Activated CD4-positive, alpha-beta T cell treated with anti-CD3 and anti-CD28 coated beads, Interleukin-2, amount 50 U/mL, for 4 hours (primary cell): ENCODE measurements at places on chromosomes 12 and 14.

DNA sequence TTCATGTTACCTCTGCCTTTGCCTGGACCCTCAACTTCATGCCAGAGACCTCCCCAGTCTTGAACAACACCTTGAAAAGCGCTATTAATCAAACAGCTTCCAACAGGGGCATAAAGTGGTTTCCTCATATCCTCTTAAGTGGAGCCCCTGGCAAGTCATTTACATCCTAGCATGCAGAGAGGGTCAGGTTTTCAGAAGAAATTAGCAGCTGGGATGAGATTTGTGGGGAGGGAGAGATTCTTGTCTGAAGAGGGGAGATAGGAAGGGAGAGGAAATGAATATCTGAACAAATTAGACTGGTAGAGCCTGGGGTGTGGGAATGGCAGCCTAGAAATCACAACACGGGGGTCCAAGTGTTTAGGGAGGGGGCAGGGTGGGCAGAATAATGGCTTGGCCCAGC, 45.6 kb downstream of the CALM1 start:
- DNase-seq, result no peak

GRCh38 chr14:97538749-97539410, 741.7 kb downstream of the VRK1 start:
- no peak for DNase-seq

DNA sequence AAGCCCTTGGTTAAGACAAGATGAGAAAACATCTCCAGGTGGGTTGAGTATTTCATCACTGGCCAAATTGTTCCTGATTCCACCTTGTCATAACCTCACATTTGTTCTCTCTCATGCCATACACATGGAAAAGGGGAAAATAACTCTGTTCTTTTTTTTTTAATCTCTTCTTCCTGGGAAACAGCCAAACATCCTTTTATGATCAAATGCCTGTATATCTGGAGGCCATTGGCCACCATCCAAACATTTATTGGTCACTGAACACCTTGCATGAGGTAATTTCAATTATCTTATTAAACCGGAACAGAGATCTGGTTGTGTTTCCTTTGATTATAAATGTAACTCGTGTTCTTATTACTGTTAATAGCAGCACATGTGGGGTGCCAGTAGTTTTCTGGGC, 469.6 kb downstream of the NPAS3 start:
- no peak for DNase-seq

DNA sequence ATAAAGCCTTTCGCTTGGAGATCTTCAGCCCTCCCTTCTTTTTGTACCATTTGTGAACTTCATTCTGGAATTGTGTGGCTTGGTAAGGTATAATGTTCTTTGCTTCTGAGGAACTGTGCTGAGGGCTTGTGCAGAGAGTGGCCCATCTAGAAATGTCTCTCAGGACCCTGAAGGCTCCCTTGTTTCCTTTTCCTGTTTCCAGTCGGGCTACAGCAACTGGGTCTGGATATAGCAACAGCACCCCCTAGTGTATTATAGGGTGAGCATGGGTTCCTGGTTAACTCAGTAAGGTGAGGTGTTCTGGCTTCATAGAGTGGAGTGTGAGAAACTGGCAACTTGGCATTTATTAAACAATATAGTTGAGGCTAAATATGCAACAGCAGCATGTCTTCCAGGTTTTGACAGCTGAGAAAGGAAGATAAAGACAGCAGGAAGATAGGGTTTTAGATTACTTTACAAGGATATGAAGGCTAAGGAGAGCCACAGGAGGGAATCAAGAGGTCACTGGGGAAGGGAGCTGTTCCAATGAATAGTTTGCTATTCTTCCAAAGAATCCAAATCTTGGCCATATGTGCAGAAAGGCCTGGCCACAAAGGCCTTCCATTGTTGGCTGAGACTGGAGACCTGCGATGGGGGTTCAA, 49.1 kb upstream of the RNU6-8 start:
- peak; percentile 18 for DNase-seq

GRCh38 chr12:30926243-30927221, at the start of gene TSPAN11:
TSPAN11 (plus strand) TSS chr12:30926748; CDS start chr12:30953992, 27,244 bp downstream.
- DNase-seq, result no peak

DNA sequence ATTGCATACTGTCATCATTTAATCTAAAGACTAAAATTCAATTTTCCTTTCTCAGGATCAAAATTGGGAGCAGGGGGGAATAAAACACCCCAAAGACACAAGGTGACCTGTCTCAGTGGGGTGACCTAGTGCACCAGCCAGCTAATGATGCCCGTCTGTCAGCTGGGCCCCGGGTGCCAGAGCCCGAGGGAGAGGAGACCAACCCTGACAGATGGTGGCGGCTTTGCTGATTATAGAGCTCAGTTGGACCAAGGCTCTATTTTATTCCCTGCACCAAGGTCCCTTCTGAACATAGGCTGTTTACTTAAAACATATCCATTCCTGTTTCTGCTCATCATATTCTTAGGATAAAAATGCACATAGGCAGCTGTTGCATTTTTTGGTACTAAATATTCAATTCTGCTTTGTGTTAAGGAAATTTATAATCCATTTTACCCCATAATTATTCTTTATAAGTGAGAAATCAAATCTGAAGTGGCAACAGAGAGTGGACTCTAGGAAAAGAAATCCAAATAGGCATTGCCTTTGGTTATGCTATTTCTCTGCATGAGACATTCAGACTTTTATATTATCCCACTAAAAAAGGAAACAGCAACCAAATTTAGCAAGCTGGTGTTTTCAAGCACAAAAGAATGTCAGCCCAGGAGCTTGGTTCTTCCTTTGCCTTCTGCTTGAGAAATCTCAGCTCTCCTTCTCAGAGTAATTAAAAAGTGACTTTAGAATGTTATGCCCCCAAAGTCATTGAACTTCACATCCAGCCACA, 96.8 kb upstream of the IFNG-AS1 start:
- no peak for DNase-seq

GRCh38 chr12:132083614-132083940, 60.5 kb downstream of the DDX51 start:
- no peak for DNase-seq

GRCh38 chr12:22796941-22797630, 172.1 kb downstream of the ETNK1 start:
- no peak for DNase-seq

- DNase-seq, result no peak
Measured at GRCh38 chr12:108551535-108551934, 9.4 kb downstream of the SART3 start.

GRCh38 chr14:103188810-103189480, 65.7 kb downstream of the TNFAIP2 start:
- no peak for DNase-seq

GRCh38 chr12:54368025-54368708, 3.9 kb upstream of the GPR84 start:
- DNase-seq, result no peak

DNA sequence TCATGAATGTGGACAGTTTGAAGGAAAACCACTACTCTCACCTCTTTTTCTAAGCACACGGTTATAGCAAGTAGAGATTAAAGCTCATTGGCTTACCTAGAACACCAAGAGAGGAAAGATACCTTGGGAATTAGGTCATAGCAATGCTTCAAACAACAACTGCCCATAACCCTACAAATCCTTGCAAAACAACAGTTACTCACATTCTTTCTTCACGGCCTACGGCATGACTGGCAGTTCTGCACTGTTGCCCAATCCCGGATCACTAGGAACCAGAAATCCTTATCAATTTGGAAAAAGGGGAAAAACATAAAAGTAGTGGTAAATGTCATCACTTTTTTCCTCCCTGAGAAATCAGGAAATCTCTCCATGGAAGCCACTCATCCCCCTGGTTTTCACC, 9.6 kb upstream of the ISM2 start:
- DNase-seq, result no peak

- DNase-seq, result no peak
Measured at GRCh38 chr12:84974155-84974815, 61.7 kb upstream of the SLC6A15 start.

DNA sequence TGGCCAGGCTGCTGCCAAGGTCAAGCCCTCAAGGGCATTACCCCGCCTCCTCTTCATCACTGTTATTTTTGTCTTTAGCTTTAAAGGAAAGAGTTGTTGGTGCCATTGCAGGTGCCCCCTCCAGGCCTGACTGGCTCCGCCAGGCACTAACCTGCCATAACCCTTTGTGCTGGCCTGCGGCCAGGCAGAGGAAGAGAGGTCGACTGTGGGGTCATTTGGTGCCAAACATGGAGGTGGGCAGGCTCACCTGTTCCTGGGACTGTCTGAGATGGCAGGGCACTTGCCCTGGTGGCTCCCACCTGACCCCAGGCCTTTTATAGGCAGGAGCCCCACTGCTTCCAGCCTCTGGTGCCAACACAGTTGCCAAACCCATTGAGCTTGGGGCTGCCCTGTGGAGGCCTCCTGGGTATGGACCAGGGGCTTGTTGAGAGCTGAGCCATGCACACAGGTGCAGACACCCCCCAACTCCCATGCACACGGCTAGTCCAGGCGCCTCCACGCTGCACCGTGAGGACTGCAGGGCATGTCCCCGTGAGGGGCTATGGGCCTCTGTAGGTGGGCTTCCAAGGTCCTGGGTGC, 29.4 kb upstream of the PLD4 start:
- DNase-seq, result no peak

DNA sequence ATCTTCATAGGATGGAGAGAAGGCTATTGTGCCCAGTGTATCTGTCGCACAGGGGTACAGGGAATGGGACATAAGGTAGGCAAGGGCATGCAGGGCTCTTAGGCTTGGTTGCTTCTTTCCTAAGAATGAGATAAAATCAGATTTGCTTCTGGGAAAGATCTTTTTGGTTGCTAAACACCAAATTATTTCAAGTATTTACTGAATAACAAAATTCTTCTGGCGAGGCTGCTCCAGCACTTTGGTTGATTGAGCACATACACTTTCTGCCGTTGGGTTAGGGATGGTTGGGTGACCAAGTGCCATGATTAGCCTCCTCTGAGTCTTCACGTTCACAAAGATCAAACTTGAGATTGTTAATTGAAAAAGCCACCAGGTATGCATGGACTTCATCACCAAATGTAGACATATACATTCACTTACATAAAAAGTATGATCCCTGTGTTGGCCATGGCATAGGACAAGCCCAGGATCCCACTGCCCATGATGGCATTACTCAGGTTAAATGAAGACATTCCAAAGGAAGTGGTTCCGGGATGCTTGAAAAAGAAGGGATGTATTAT, 38.2 kb downstream of the SLC38A4 start:
- DNase-seq, result no peak

GRCh38 chr12:21819236-21819635, 44.7 kb upstream of the KCNJ8 start:
- no peak for DNase-seq

GRCh38 chr14:93039649-93040315, 75.9 kb downstream of the ITPK1 start:
- no peak for DNase-seq

DNA sequence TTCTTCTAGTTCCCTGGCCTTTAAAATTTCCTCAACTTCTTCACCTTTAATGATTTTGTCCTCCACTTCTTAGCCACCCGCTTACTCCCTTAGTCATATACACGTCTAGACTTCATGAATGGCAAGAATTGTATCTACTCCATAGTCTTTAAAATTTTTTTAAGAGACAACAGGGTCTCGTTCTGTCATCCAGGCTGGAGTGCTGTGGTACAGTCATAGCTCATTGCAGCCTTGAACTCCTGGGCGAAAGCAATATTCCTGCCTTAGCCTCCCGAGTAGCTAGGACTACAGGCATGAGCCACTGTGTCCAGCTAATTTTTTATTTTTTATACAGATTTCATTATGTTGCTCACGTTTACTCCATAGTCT, 47.9 kb downstream of the BBS10 start:
- no peak for DNase-seq

DNA sequence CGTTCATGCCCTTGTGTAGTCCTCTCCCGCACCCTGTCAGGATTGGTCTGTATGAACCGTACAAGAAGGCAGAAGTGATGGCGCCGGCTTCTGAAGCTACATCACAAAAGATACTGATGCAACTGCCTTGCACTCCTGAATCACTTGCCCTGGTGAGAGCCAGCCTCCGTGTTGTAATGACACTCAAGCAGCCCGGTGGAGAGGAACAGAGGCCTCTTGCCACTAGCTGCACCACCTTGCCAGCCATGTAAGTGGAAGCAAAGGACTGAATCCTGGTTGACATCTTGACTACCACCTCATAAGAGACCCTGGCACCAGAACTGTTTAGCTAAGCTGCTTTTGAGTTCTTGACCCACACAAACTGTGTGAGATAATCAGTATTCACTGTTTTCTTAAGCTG, 266.0 kb downstream of the ERC1 start:
- no peak for DNase-seq

DNA sequence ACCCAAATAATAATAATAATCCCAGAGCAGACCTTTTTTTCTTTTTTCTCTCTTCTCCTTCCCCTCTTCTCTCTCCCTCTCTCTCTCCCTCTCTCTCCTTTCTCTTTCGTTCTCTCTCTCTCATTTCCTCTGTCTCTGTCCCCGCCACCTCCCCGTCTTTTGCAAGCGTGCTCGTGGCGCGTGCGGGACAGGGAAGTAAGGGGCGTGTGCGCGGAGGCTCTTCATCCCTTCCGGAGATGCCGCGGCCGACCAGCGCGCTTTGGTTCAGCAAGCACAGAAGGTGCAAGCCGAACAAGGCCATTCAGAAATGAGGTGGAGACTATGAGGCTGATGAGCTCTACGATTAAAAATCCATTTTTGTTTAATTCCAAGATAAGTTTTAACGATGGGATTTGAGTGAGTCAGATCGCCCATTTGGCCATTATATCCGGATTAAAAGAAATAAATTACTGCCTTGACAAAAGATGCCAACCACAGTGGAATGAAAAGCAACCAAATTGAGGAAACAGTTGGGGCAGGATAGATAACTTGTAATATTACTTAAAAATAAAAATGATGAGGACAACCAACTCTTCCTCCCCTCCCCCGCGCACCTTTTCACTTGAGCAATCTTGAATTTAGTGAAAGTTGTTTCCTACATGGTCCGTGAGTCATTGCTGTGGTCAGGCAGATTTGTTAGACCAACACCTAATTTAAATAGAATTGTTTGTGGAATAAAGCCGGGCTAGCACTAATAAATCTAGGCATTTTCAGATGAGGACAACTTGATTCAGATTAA, 1.2 kb upstream of the AMIGO2 start:
- peak; percentile 35 for DNase-seq

DNA sequence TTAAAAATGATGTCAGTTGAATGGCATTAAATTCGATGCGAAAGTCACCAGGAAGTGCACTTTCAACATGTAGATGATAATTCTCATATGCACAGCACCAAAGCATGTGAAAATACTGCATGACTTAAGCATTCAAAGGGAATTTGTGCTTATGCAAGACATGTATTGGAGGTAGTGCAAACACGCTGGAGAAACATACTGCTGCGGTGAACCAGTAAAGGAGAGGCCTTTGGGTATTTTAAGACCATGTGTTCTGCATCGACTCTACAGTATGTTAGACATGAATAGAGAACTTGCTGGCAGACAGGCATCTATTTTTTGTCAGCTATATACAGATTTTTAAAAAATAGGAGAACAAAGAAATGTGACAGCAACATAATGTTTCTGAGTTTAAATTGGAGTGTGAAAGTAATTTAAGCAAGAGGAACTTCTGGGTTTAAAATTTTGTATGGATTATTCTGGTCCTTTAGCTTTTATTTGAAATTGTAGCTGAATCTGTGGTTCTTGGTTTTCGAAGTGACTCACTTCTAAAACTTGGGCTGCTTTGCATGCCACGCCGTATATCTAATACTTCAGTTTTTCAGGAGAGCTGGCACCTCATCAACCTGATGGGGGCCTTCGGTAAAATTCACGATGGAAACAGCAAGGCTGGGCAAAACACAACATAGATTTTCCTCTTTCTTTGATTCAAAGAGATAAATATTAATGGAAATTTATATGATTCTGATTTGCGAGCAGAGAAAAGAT, 408.7 kb downstream of the APAF1 start:
- no peak for DNase-seq
